Activated T-helper 1 cell treated with anti-CD3 and anti-CD28 coated beads, Interleukin-2, amount 50 U/mL, for 16 hours (primary cell): ENCODE measurements at places on chromosomes 1 and 21.

- DNase-seq, result no peak
Observed at GRCh38 chr1:10178597-10179405, 31.6 kb upstream of the KIF1B start.

GRCh38 chr1:192010406-192010805, 147.9 kb upstream of the RGS18 start:
- no peak for DNase-seq

DNA sequence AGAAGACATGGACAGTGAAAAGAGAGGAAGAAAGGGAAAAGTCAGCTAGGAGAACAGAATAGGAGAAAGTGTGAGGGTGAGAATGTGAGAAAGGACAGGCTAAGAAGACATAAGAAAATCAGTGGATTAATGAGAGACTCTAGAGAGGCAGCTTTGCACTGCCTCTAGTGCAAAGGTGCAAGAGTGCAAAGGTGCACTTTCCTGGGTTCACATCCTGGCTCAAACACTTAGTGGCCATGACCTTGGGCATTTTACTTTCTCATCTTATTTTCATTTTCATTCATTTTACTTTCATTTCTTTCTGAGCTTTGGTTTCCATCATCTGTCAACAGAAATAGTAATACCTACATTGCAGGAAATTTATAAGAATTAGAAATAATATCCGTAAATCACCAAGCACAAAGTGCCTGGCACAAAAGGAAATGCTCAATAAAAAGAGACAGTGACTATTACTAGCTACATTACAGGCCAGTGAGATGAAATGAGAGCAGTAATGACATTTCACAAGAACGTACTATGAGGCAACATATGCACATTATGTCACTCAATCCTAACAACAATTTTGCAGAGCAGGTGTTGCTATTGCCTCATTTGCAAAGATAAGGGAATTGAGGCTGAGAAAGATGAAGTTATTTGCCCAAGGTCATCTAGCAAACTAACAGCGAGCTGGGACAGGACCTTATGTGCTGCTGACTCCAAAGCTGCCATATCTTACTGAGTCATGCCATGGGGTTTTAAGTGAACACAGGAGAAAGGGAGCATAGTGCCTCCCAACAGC, 107.0 kb upstream of the TLR5 start:
- DNase-seq, result no peak

DNA sequence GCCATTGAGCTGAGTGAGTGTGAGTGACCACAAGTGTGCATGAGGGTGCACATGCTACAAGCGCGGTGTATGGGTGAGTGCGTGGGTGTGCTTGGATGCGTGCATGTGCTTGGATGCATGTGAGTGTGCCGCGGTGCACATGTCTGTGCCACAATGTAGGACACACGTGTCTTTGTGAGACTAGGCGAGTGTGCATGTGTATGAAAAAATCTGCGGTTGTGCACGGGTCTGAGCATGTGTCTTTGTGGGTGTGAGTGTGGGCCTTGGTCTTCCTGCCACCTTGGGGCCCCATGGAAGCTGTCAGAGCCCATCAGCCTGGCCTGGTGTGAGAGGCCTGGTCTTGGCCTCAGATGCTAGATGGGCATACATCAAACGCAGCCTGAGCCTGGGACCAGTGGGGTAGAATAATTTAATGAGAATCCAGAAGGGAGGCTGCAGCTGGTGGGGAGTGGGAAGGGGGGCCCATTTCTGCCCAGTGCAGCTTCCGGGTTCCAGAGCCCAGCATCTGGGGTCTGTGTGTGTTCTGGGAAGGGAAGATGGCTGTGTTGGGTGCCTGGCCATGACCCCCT, 103.9 kb upstream of the SLC2A1 start:
- no peak for DNase-seq

DNA sequence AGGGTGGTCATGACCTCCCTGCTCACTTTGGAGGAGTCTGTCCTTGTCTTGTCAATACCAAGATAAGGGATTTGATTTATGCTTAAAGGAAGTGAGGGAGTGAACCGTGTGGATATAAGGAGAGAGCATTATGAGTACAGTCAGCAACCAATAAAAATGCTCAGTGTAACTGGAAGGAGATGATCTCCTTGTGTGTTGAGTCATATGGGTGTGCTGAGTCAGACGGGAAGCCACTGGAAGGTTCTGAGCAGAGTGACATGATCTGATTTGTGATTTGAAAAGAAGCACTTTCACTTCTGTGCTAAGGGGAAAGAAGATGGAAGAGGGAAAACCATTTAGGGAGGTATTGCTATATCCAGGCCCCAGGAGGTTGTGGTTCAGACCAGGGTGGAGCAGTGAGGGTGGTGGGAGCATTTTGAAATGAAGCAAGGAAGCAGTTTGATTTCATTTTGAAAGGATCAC, 2.5 kb upstream of the BCL10 start:
- DNase-seq, result peak; percentile 25

GRCh38 chr1:23408797-23409290, 15.7 kb downstream of the TCEA3 start:
- DNase-seq, result no peak

- DNase-seq, result no peak
Observed at GRCh38 chr1:230215031-230215430, 148.0 kb downstream of the GALNT2 start.

DNA sequence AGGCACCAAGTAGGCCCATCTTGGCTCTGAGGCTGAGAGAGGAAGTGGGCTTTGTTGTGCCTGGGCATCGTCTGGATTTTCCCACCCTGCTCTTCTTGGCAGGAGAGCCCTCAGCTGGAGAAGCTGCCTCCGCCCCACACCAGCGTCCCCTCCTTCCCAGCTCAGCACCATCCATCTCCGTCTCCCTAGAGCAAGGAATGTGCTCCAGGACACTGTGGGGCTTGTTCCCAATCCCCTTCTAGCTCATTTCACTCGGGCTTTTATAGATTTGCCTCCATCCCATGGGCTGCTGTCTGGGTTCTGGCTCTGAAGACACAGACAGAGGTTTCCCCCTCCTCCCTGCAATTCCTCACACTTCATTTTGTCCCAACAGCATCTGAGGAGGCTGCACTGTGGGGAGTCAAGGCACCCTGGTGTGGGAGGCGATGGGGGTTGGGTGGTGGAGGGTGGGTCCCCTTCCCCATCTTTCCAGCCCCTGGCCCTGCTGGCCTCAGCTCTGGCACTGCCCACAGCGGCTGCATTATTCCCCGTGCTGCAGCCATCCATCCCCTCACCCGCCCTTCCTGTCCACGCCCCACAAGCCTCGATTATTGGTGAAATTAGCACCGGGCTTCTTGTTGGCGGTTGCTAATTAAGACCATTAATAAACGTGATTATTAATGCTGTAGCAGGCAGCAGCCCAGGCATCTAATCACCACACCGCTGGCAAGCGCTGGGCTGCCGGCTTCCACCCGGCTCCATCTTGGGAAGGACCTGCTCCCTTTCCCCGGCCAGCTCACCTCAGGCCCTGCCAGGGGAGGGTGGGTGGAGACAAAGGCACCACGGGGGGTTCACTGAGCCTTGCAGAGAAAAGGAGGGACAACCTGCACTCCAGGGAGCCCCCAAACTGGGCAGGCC, 21.7 kb downstream of the RHBG start:
- no peak for DNase-seq

DNA sequence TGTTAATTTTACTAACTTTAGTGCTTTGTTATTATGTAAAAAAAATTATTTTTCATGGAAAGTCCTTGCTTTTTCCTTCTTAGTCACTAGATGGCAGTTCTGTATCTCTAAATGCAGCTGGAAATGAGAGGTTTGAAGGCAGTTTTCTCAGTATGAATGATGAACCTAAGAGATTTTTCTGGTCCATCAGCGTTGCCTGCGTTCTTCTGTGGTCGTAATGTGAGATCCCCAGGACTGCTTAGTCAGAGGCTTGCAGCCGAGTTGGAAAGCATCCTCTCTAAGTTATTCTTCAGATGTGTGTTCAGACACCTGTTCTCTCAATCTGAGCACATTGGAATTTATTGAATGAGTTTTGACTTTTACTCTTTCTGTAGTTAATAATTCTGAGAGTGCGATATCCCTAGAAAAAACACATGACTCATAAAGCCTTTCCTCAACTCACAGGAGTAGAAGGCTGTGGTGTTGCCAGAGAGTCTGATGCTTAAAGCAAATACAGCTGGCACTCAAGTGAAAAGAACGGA, 99.3 kb downstream of the FMN2 start:
- no peak for DNase-seq

- DNase-seq, result no peak
Observed at GRCh38 chr1:27884006-27884954, 11.9 kb downstream of the THEMIS2 start.

DNA sequence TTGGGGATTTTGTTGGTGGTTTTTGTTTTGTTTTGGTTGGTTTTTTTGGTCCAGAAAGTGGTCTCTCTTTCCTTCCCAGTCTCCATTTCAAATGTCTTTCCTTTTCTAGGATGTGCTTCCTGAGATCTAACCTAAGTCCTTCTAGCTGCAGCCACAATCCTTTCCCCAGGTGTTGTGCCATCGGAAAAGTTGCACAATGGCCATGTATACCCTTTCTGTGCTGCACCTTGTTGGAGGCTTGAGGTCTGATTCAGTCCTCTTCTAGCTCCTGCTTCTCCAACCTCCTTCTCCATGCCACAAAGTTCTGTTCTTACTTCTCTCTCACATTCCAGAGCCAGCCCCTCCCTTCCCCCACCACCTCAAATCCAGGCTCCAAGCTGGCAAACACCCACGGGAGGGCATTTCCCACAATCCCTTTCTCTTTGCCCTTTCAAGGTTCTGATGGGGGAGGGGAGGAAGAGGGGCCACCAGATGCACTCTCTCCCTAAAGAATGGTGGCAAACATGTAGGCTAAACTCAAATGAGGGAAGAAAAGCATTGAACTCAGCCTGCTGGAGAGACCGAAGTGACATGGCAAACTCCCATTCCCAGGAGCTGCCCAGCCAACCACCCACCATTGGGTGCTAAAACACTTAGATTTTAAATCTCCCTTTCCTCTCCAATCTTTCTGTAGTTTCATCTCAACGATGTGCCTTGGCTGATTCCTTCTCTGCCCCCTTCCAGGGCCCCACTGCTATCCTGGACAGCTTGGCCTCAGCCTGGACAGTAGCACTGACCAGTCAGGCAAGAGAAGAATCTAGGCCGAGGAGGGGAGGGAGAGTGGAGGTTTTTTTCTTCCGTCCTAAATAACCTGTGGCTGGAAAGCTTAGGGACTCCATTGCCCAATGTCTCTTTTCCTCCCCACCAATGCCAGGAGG, 2.9 kb downstream of the KCNJ10 start:
- DNase-seq, result no peak

DNA sequence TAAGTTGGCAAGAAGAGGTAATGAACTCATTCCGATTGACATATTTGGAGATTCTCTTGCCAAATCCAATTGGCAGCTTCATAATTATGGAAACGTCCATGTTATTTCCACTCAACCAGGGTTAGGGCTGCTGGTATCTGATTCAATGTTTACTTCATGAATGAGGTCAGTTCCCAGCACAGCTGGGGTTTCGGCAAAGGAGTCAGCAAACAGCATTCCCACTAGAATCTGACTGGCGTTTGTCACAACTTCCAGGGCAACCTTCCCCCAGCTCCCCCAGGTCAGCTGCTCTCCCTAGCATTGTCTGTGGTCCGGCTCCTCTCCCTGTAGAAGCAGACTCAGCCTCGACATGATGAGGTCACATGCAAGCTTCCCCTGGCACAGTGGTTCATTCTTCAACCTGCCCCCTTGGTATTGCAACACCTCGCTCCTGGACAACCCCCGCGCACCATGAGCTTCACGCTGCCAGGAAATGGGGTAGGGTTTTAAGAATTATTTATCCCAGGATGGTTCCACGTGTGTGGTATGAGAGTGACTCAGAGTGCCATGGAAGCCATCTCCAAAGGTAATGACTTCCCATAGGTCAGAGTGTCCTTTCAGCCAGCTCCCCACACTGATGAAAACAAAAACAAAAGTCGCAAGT, 100.7 kb upstream of the SLC25A33 start:
- no peak for DNase-seq

DNA sequence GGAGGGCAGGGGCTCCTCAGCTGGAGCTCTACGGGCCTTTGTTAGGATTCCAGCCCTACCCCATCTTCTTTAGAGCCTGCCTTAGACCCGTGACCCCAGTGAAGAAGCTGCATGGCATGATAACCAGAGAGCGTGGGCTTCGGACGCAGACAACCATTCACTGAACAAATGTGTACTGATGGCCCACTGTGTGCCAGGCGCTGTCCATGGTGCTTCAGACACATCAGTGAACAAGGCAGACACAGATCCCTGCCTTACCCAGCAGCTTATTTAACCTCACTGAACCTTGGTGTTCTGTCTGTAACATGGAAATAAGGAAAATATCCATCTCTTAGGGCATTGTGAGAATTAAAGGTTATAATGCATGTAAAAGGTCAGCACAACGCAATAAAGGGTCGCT, 9.5 kb downstream of the CHIT1 start:
- no peak for DNase-seq

- DNase-seq, result no peak
Observed at GRCh38 chr21:45800339-45801080, 157.0 kb downstream of the PCBP3 start.

- DNase-seq, result no peak
Observed at GRCh38 chr1:153399401-153400055, 8.7 kb upstream of the S100A8 start.

DNA sequence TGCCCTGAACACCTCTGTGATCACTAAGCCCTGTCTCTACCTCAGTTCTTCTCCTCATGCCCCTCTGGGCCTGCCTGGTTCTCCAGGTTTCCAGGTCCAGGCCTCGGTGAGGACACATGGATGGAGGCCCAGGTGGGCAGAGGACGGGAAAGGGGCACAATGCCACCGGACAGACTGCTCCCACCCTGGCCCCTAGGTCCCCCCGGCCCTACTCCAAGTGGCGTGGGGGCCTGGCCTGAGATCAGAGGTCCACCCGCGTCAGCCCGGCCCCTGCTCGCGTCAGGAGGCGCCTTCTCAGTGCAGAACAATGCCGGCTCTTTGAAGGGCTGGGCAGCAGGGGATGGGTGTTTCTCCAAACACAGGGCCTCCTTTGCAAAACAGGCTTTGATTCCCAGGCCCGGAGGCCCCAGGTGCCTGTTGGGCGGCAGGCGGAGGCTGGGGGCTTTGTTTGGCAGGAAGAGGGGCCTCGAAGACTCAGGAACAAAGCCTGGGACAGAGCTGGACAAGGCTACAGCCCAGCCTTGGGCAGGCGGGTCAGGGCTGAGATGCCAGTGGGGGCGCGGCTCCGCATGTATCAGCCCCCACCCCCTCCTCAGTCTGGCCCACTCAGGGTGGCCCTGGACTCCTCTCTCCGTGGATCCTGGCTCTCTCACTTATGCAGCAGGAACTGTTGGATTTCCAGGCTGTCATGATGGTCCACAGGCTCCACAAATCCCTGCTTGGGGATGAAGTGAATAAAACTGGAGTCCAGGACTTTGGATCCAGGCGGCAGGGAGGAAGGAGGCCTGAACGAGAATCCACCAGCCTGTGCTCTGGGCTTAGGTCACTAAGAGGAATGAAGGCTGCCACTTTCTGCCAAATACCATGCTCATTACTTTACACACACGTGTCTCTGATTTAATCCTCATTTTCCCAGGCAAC, 77.4 kb upstream of the SLC2A1 start:
- DNase-seq, result no peak
